Posterior cingulate gyrus (tissue), 11 donors: ENCODE measurements at places on chromosomes 4 and X.

DNA sequence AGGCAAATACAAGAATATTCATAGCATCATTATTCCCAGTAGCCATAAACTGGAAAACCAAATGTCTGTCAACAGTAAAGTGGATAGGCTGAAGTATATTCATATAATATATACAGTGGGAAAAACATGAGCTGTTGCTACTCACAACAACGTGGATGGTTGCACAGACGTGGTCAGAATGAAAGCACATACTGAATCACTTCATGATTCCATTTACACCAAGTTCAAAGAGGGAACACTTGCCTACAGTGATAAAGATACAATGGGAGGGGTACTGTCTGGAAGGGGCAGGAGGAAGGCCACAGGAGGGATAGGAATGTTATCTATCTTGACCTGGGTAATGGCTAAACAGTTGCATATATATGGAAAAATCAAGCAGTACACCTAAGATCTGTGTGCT is 25.3 kb downstream of the APBB2 start:
- DNase-seq: no peak

- DNase-seq: no peak
Measured at GRCh38 chr4:38570647-38571276, 93.2 kb upstream of the KLF3 start.

DNA sequence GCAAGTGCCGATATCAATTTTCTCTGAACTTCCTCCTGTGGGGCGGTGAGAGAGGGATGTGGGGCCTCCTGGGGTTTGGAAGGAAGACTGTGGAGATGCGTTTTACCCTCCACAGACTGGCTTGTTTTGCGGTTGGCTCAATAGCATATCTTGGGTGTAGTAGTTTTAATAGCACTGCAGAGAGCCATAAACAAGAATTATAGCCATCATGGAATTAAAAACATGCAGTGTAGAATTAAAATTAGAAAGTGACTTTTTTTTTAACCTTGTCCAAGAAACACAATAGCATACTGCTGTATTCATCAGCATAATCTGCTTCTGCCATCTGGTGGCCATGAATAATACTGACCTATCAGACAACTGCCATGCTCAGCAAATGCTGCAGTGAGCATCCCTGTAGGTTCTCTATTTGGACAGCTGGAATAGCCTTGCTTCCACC is 47.3 kb upstream of the SCML1 start:
- no peak for DNase-seq

- DNase-seq: no peak
Measured at GRCh38 chr4:76539979-76540378, 105.0 kb downstream of the SHROOM3 start.

- no peak for DNase-seq
Measured at GRCh38 chrX:130772105-130772775, 130.8 kb downstream of the ENOX2 start.

- no peak for DNase-seq
Measured at GRCh38 chrX:136823175-136823574, 42.4 kb upstream of the ARHGEF6 start.

GRCh38 chr4:149790172-149790907 is 25.3 kb downstream of the IQCM start:
- DNase-seq: no peak

- DNase-seq: no peak
Measured at GRCh38 chr4:152478461-152479237, 57.2 kb downstream of the FBXW7 start.

GRCh38 chr4:98728433-98728832 is 70.0 kb upstream of the TSPAN5 start:
- no peak for DNase-seq

DNA sequence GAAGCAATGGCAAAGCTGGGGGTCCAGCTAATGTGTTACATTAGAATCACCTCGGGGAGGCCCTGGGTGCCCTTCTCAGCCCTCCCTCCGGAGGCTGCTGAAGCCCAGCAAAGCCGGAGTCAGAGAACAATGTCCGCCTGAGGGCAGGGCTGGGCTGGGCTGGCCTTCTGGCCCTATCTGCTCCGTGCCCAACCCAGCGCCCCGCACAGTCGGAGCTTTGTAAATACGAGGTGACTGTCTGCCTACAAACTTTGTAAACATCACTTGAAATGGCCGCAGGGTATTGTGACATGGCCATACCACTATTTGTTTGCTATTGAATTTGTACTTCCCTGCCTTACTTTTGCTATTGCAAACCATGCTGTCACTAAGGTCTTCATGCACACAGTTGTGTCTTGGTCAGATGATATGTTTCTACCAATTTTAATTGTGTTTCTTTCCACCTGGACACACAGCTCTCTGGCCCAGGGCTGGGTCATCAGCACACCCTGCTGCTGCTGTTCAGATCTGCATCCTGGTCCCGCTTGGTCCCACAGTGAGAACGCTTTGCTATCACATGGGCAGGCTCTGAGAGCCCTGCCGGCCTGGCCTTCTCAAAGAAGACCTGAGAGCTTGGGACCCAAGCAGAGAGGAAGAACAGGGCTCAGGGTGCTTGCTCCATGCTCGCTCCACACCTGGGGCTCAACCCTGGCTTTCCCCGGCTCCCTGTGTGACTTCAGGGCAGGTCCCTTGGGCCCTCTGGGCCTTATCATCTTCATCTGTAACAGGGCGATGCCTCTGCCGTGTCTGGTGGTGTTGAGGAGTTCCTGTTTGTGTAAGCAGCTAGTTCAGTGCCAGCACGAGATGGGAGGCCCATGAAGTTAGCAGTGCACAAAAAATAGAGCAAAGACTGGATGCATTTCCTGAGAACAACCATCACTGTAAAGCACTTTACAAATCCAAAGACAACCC is 2.3 kb downstream of the S100P start:
- no peak for DNase-seq

GRCh38 chr4:89070041-89070440 is 13.1 kb upstream of the FAM13A start:
- DNase-seq: no peak

GRCh38 chrX:11540532-11541377 is 125.0 kb downstream of the ARHGAP6 start:
- no peak for DNase-seq

DNA sequence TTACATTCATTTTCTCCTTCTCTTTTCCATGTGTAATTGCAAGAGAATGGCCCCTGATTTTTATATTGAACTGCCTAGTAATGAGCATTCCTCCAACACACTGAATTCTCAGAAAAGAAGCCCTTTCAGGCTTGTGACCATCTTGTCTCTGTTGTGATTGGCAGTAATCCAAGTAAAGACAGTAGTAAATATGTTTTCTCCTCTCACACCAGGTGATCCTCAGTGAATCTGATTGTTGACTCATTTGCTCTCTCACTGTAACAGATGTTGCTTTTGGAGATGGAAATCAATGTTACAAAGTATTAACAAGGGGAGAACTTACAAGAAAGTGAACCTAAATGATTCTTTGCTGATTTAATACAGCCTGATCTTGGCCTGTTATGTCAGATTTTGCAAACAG is 271.0 kb downstream of the AFF2 start:
- no peak for DNase-seq

DNA sequence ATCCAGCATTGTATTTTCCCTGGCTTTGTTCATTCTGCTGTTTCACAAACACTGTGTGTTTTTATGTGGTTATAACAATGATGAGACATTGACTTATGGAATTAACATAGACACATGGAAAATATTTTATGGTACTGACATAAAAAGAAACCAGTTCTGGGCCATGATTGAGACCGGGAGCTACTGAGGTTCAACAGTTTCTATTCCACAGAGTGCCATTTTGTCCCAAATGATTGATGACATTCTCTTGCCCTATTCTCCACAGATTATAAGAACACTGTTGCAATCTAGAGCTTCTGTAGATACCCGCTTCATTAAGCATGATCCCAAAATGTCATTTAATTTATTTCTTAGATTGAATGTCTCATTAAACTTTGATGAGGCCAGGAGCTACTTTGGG is 326.8 kb downstream of the RPA4 start:
- no peak for DNase-seq

- no peak for DNase-seq
Measured at GRCh38 chr4:74431113-74431826, 13.7 kb upstream of the AREG start.

DNA sequence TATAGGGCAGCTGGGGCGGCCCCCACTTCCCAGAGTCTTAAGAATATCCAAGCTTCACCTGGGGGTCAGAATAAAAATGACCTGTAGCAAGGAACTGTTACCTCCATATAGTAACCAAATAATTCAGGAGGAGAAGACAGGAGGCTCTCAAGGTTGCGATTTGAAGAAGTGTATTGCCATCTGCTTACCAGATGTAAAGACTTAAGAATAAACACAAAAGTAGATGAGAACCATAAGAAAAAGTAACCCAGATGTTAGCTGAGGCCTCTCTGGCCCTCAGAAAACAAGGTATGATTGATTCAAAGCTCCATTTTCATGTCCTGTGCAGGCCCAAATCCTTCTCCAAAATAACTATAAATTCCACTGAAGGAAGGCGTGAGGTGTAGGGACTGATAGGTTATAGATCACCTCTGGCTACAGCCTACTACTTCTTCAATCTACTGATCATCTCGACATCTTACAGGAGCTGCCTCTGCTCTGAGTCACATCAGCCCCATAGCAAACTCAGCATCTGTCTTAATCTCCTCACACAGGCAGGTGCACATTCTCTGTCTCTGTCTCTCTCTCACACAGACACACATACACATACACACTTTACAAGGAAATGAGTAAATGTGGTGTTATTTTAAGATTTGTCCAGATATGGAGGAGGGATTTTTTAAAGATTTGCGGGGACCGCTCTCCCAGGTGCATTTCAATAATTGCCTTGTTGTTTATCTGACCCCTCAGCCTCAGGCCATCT is 193.9 kb upstream of the EDNRA start:
- DNase-seq: no peak

DNA sequence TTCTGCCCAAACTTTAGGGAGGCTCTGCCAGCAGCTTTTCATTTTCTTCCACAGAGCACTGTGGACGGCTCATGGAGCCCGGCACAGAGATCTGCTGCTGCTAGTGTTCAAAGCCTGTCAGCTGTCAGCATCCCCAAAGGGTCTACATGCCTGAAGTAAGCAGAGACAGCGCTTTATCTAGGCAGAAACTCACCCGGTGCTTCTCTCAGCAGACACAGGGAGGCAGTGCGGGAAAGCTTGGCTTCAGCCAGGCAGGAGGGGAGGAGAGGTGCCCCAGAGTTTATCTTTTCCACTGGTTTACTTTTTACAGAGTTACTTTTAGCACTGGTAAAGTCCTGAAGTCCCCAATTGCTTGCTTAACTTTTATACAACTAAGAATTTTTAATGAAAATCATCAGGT is 339.3 kb downstream of the NKX6-1 start:
- DNase-seq: no peak

DNA sequence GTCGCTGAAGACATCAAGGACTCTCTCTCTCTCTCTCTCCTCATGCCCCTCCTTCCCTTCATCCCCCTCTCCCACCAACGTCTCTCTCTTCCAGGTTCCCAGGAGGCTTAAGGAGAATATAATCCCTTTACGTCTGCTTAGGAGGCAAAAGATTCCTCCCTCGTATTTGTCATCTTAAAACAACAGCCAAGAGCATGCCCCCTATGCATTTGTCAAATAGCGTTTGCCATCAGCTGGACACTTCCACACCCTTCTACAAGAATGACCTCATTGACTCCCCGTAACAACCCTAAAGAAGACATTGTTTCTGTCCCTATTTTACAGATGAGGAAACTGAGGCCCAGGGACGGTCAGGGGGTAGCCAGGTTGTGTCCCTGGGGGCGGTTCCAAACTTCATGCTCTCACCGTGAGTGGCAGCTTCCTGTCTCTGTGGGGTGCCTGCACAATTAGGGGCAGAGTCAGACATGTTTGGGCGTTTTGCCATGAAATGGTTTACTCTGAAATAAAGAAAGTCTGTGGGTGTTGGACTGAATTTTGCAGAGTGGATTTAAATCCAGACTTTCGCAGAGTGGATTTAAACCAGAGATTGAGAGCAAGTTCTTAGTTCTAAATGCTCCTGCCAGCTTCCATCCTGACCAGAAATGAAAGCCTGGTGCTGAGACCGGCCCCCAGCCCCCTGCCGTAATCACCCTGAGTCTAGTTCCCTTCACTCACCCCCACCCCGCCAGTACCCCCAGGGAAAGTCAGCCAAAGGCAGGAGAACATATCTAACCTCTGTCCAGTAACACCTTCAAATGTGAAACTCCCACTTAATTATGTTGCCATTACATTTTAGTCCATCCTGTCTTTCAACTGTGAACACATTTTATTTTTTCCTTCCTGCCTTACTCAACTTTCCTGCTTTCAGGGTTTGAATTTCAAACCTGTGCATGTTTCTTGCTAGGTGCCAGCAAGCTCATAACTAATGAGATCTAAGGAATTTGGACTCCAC is 44.3 kb upstream of the TBL1X start:
- DNase-seq: no peak

- no peak for DNase-seq
Measured at GRCh38 chrX:3609810-3610209, 103.6 kb downstream of the PRKX start.

GRCh38 chr4:173252024-173252935 is 81.9 kb downstream of the HMGB2 start:
- peak; percentile 31 for DNase-seq

DNA sequence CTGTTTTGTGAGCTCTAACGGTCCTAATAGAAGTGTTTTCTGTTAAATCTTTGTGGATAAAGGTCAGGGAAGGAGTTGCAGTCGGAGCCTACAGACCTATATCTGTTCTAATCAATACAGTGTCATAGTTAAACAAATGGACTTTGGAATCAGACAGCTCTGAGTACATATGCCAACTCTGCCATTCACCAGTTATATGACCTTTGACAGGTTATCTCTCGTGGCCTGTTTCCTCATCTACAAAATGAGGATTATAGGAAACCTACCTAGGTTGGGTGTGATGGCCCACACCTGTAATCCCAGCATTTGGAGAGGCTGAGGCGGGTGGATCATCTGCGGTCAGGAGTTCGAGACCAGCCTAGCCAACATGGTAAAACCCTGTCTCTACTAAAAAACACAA is 89.7 kb downstream of the MID1IP1 start:
- no peak for DNase-seq

DNA sequence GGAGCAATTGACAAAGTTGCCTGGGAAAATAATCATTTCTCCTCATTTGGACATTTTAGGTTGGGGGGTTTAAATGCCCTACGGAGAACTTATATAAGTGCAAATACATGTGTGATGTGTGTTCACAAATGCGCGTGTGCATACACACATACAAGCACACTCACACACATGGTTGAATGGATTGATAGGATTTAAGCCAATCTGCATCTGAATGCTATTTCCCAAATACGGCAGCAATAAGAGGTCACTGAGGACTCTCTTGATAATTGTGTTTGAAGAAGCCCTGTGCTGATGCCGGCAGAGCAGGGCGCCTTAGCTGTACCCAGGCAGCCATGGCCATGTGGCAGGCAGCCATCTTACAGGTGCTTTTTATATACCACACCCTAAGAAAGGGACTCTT is 165.3 kb upstream of the LEF1 start:
- no peak for DNase-seq

- DNase-seq: no peak
Measured at GRCh38 chr4:61299316-61299715, 99.2 kb downstream of the ADGRL3 start.

DNA sequence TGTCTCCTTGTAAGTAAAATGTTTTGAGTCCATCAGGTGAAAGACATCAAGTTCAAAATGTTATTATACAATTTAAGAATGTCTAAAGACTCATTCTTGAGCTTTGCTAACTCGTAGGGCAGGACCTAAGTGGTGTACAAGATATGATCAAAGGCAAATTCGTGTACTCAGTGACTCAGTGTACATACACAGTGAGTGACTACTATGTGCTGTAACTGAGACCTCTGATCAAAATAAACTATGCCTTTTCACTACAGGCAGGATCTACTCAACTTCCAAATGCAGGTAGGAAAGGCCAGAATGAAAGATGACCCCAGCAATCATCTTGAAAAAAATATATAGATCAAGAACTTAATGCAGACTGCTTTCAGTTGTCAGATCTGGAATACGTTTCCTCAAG is 49.9 kb downstream of the ADGRG2 start:
- no peak for DNase-seq
